ENCODE measurements at places on chromosomes 6 and 20. TPM values are rescaled to one million over a fixed set of nuclear protein-coding genes. Genes with fewer than 3 reads are reported as not detected.
A peak's percentile ranks its signal among the peaks of the same experiment; 100 is the strongest.

DNA sequence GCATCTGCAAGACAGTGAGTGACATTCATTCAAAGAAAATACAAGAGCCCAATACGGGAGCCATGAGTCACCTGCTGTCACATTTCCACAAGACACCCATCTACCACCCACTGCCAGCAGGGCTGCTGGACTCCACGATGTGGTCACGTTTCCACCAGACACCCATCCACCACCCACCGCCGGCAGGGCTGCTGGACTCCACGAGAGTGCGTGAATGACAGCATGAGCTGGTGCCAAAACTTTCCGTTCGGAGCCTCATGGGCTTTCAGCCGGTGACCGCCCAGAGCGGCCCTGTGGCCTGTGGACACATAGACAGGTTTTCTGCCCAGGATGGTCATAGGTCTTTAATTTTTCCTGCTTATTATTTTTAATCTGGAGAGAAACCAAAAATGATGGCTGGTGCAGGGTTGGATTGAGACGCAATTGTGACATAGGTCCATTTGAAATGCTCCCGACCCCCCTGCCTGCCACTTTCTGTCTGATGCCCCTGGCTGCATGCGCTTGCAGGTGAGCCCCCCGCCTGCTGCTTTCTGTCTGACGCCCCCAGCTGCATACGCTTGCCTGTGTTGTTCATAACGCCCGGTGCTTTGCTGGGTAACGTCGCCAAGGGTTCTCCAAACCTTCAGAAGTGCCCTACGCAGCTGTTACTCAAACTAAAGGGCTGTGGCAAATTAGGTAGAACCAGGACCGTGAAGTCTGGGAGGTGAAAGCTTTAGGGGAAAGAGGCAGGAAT lies 59.1 kb upstream of the SMOC2 start:
- H3K36me3 ChIP-seq = no peaks in the 10 kb centered on the region
- H3K4me1 ChIP-seq = no peaks in the 10 kb centered on the region
- DNase-seq = no peak
- H3K27me3 ChIP-seq = peaks cover 24% of the 10 kb centered on the region
- H3K4me3 ChIP-seq = no peak overlapping the region

DNA sequence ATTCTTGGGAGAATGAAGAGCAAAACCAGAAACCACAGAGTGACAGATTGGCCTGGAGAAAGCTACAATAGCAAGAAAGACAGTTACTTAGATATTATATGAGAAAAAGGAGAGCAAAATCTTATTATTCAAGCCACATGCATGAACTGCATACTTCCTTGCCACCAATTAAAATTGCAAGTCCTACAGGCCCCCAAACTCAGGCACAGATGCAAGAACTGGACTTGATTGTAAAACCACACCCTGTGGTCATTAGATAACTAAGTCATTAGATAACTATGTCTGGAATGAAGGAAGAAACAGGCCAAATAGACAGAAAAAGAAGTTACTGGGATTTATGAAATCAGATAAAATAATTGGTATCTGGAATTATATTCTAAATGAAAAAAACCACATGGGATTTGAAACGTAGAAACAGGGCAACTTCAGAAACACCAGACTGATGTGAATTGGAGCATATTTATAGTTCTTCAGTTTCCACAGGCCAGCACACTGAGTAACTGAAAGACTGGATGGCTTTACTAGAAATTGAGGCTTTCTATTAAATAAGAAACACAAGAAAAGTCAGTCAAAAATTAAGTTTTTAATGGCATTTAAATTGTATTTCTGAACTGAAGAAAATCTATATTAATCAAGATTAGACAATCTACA lies 49.4 kb upstream of the CARMIL1 start:
- no peaks in the 10 kb centered on the region for H3K36me3 ChIP-seq
- H3K4me3 ChIP-seq = no peak overlapping the region
- H3K4me1 ChIP-seq = peaks cover 18% of the 10 kb centered on the region
- peak overlapping the region; percentile 8 for H3K27ac ChIP-seq

GRCh38 chr6:27238010-27238983 lies 9.2 kb upstream of the PRSS16 start:
- peak overlapping the region; percentile 22 for H3K4me3 ChIP-seq
- DNase-seq = peak; percentile 9
- no peaks in the 10 kb centered on the region for H3K27me3 ChIP-seq
- no peak overlapping the region for H3K27ac ChIP-seq
- H3K36me3 ChIP-seq = no peaks in the 10 kb centered on the region

DNA sequence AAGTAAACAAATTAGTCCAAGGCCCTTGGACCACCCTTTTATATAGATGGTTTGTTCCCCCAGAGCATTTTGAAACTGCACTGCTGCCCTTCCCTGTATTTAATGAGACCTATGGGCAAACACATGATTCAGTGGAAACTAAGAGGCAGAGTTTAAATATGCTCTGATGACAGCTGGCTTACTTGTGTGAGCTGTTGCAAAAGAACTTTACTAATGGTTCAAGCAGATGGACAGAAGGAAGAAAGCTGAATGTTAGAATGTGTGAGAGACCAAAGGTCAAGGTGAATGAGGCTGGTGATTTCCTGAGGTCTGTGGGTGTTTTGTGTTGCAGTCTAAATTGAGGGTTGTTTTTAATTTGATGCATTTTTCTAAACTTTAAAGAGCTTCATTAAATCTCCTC lies 123.0 kb upstream of the CEP162 start:
- H3K4me3 ChIP-seq = no peak overlapping the region
- no peaks in the 10 kb centered on the region for H3K36me3 ChIP-seq
- no peaks in the 10 kb centered on the region for H3K27me3 ChIP-seq
- H3K27ac ChIP-seq = no peak overlapping the region

DNA sequence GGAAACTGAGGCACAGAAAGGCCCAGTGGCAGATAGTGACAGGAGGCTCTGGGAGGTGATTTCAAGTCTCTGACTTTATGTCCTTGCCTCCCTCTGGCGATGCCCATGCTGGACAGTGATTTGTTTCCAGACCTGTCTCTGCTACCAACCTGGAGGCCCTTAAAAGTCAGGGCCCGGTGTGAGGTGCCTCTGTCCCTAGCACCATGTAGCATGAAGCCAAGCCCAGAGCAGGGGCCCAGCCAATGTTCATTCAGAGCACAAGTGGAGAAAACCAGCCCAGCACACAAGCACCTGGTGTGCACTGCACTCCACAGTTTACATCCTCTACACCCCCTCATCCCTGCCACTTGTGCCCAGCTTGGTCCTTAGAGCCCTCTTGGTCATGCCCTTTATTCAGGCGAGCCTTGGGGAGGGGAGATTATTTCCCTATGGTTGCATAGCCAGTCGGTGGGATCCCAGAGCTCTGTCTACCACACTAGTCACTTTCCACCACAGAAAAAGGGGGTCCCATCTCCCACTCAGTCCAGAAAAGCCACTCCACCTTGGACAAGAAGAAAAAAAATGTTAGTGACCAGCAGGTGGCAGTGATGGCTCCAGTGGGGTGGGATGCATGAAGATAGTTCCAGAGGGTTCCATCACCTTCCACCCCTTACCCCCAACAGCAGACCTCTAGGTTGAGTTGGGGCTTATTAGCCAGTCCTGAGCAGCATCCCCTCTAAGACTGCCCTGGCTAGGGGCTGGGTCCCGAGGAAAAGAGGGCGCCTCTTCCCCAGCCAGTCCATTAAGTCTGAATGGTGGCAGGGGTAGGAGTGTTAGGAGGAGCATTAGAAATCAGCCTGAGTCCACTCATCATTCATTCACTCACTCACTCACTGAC lies 30.9 kb downstream of the KIAA1755 start:
- H3K36me3 ChIP-seq = no peaks in the 10 kb centered on the region
- peaks cover 11% of the 10 kb centered on the region for H3K27me3 ChIP-seq
- H3K4me1 ChIP-seq = peaks cover 4% of the 10 kb centered on the region

DNA sequence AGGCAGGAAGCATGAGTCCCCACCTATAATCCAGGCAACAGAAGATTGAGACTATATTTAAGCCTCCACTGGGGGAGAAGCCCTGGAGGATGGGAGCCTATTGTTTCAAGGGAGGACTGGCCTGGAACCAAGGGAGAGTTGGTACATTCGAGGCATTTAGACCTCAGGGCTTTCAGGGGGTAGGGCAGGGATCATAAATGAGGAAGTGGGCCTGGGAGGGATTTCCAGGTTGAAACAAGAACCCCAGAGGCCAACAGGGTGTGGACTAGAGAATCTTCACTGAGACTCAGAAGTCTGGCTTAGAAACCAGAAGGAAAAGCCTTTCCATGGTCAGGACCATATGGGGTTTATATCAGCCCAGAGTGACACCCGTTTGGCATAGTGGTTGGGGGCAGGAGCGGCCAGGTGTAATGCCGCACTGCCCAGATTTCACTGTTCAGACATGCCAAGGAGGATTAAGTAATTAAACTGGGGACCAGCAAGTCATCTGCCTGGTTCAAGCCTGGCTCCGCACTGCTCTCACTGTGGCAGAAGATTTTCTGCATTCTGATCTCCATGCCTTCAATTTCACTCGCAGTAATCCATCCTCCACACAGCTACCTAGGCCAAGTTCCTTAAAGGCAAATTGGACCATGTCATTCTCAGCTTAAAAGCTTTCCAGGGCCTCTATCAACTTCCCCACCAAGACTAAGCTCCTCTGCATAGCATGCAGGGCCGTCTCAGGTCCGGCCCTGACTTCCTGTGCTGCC lies 17.8 kb downstream of the LRFN2 start:
- H3K27ac ChIP-seq = no peak overlapping the region
- H3K27me3 ChIP-seq = no peaks in the 10 kb centered on the region
- no peak overlapping the region for H3K4me3 ChIP-seq
- DNase-seq = no peak
- no peaks in the 10 kb centered on the region for H3K36me3 ChIP-seq

DNA sequence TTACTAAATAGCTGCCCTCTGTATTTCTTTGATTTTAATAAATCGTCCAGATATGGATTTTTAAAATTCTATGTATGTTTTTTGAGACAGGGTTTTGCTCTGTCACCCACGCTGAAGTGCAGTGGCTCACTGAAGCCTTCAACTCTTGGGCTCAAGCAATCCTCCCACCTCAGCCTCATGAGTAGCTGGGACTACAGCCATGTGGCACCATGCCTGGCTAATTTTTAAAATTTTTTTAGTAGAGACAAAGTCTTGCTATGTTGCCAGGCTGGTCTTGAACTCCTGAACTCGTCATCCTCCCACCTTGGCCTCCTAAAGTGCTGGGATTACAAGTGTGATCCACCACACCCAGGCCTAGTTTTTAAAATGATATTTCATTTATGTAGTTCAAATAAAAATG lies 47.4 kb upstream of the DDR1 start:
- no peaks in the 10 kb centered on the region for H3K27me3 ChIP-seq
- H3K27ac ChIP-seq = no peak overlapping the region
- no peaks in the 10 kb centered on the region for H3K36me3 ChIP-seq
- H3K4me3 ChIP-seq = no peak overlapping the region

- no peak for DNase-seq
- no peaks in the 10 kb centered on the region for H3K36me3 ChIP-seq
- peaks cover 14% of the 10 kb centered on the region for H3K4me1 ChIP-seq
- no peak overlapping the region for H3K4me3 ChIP-seq
- no peak overlapping the region for H3K27ac ChIP-seq
Measured at GRCh38 chr20:41639630-41640029, 21.5 kb upstream of the CHD6 start.

GRCh38 chr20:12535770-12536169 lies 473.0 kb upstream of the SPTLC3 start:
- H3K36me3 ChIP-seq = no peaks in the 10 kb centered on the region
- H3K27me3 ChIP-seq = peaks cover 2% of the 10 kb centered on the region
- no peak overlapping the region for H3K4me3 ChIP-seq
- no peaks in the 10 kb centered on the region for H3K4me1 ChIP-seq

DNA sequence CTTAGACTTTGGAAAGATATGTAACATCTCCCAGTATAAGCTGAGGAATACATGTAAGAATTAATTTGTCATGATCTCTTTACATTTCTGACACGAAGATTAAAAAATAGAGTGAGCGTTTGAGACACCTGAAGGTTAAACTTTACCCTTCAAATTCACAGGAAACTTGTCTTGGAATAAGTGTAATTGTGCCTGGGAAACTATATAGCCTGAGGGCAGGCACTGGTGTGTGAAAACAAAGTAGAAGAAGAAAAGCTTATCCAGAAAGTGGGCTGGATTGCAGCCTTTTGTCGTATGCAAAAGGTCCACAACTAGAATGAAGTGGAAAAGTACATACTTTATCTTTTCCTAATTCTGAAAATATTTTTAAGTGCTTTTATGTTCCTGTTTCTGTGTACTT lies 275.7 kb upstream of the TCF21 start:
- H3K4me3 ChIP-seq = no peak overlapping the region
- H3K4me1 ChIP-seq = peaks cover 11% of the 10 kb centered on the region
- DNase-seq = no peak
- peaks cover 5% of the 10 kb centered on the region for H3K27me3 ChIP-seq

- H3K27me3 ChIP-seq = peaks cover 26% of the 10 kb centered on the region
- no peak overlapping the region for H3K27ac ChIP-seq
- no peaks in the 10 kb centered on the region for H3K36me3 ChIP-seq
- DNase-seq = no peak
Measured at GRCh38 chr20:32037929-32038328, 14.1 kb upstream of the HCK start.

GRCh38 chr6:125759184-125759902 lies 9.9 kb downstream of the HEY2 start:
- no peak overlapping the region for H3K27ac ChIP-seq
- H3K36me3 ChIP-seq = no peaks in the 10 kb centered on the region
- no peak for DNase-seq
- H3K4me1 ChIP-seq = no peaks in the 10 kb centered on the region

DNA sequence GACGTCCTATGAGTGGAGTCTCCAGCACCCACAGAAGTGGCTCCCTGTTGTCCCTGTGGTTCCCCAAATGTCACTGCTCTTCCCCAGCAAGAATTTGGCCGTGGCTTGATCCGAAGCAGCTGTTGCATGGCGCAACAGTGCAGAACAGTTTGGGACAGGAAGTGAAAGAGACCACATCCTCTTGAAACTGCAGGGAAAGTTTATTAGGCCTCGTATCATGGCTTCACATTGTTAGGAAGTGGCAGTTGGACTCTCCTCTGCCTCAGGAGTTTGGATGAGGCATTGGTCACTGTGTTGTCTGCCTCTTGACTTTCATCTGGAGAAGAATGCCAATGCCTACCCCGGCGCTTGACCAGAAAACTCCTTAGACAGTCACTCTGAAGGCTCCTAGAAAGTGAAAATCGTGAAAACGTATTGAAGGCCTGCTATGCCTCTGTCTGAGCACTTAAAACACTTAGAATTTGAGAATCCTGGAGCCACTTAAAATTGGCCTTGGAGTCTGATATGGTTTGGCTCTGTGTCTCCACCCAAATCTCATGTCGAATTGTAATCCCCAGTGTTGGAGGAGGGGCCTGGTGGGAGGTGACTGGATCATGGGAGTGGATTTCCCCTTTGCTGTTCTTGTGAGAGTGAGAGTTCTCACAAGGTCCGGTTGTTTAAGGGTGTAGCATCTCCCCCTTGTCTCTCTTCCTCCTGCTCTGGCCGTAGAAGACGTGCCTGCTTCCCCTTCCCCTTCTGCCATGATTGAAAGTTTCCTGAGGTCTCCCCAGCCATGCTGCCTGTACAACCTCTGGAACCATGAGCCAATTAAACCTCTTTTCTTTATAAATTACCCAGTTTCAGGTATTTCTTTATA lies 334.9 kb upstream of the JARID2 start:
- no peak for DNase-seq
- no peaks in the 10 kb centered on the region for H3K27me3 ChIP-seq
- H3K4me1 ChIP-seq = no peaks in the 10 kb centered on the region
- H3K36me3 ChIP-seq = no peaks in the 10 kb centered on the region

GRCh38 chr20:31920275-31920855 lies 31.5 kb downstream of the PDRG1 start:
- peaks cover 13% of the 10 kb centered on the region for H3K27me3 ChIP-seq
- no peaks in the 10 kb centered on the region for H3K4me1 ChIP-seq
- H3K36me3 ChIP-seq = no peaks in the 10 kb centered on the region
- no peak overlapping the region for H3K4me3 ChIP-seq

Gene DNAH8
- polyA plus RNA-seq = under 0.01 TPM

Gene WFDC2
- polyA plus RNA-seq = not detected

Gene SLC22A1
- 0.76 TPM for polyA plus RNA-seq

Gene APMAP
- polyA plus RNA-seq = 48.9 TPM

Gene ADGRG6
- 9.4 TPM for polyA plus RNA-seq

Gene PRDM13
- not detected for polyA plus RNA-seq

Gene EYA4
- 0.05 TPM for polyA plus RNA-seq

Gene NKX2-4
- not detected for polyA plus RNA-seq

Gene LZTS3
- polyA plus RNA-seq = 6.2 TPM
